Fibroblast of skin of right biceps (primary cell): ENCODE measurements at places on chromosomes 3 and 15.

DNA sequence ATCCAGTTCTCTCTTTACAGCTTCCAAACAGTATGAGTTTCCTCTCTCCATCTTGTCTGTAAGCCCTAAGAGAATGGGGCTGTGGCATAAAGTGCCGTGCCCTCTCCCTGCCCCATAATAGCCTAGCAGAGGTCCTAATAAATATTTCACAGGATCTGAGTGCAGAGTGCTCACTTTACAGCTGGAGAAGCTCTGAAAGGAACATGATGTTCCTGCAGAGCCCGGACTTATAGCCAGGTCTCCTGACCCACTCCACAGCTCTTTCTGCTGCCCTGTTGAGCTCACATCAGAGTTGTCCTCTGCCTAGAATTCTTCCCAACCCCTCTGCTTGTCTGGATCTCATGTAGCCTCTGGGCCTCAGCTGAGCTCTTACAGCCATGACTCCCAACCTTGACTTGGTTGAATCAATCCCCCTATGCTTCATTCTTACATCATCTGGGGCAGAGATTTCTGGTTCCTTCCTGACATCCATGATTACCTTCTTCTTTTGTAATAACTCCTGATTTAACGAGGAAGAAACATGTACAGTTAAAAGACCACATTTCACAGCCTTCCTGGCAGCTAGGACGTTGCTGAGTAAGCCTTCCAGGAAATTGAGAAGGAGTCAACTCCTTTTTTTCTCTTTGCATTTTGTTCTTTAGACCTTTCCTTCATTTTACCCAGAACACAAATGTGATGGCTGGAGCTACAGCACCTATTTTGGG, 135.3 kb downstream of the RPLP1 start:
- no peak for DNase-seq

- no peak for DNase-seq
Measured at GRCh38 chr15:63974021-63974420, 72.3 kb downstream of the DAPK2 start.

GRCh38 chr3:56196700-56197099, 271.6 kb downstream of the ERC2 start:
- DNase-seq: no peak

- peak; percentile 26 for DNase-seq
Measured at GRCh38 chr15:61524545-61524944, 295.4 kb upstream of the RORA start.

DNA sequence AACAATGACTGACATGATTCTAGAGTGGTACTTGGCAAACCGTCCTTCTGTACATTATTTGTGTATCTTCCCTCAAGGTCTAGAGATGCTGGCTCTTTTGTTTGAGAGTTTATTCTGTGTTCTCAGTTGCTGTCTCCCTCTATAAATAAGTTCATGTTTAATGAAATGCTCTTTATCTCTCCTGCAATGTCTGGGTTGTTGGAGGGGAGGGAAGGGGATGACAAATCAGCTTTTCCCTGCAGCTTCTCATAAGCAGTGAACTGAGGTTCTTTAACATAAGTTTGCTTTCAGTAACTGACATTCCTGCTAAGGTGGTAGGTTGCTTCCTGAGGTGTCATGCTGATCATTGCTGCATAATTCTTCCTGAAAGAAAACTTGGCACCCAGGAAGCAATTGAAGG, 21.8 kb downstream of the ITPR1 start:
- DNase-seq: no peak

DNA sequence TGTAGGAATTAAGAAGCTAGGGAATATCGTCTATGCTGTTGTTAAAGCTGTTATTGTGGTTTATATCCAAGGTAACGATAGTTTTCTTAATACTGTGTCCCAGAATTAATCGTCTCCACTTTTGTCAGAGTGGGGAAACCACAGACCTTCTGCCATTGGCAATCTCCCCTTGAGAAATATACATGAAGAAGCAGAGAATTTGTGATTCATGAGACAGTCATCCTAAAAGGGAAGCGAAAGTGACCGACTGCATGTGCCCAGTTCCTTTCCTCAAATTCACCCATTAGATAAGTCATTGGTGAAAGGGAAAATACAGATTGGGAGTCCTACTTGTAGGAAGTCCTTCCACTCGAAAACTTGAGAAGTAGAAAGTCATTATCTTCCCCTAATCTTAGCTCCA, 26.6 kb downstream of the DIPK2A start:
- DNase-seq: peak; percentile 58
